Hematopoietic multipotent progenitor cell (in vitro differentiated cells): ENCODE measurements at places on chromosomes 2 and 18. TPM values are rescaled to one million over a fixed set of nuclear protein-coding genes. Genes with fewer than 3 reads are reported as not detected.

DNA sequence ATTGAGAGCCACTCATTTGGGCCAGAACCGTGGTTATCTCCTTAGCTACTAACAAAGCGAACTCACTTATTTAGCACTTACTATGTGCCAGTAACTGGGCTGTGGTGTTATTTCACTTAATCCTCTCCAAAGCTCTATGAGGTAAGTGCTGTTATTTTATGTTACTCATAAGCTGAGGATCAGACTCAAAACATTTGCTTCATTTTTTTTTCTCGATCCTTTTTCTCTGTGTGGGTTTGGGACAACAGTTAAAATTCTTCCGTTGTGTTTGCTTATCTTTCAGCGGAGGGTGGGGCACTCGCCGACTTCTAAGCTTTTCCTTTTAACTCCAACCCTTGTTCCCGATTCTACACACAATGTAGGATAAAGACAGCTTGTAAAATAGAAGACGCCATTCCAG is 52.8 kb downstream of the TMEM178A start:
- DNase-seq, result no peak

GRCh38 chr2:46388881-46389280 is 90.5 kb upstream of the TMEM247 start:
- no peak for DNase-seq

Gene ESCO1
- 4.8 TPM for total RNA-seq

Gene NAT8
- 0.27 TPM for total RNA-seq

DNA sequence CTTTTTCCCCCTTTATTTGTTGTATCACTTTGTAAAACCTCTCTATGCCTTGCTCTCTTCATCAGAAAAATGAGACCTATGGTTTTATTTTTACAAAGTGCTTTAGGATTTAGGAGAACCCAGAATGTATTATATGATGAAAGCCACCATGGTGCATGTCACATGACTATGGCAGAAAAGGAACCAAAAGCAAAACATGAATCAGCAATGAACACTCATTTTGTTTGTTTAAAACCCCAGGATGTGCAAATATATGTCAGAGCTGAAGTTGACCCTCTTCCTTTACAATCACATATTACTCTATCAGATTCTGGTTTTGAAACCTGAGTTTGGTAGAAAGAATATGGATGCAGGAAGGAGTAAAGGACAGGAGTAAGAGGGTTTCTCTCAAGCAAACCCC is 70.0 kb downstream of the FIGN start:
- no peak for DNase-seq

- DNase-seq, result no peak
Measured at GRCh38 chr2:59032499-59032898, 791.4 kb upstream of the FANCL start.
